ENCODE measurements at places on chromosomes 16 and 17. TPM values are rescaled to one million over a fixed set of nuclear protein-coding genes. Genes with fewer than 3 reads are reported as not detected.

KANSL1 gene
- total RNA-seq: 24.1 TPM

KRT40 gene
- total RNA-seq: not detected

CSNK2A2 gene
- 18.5 TPM for total RNA-seq

CCDC182 gene
- not detected for total RNA-seq

DNAI2 gene
- total RNA-seq: not detected

KRTAP4-6 gene
- total RNA-seq: not detected

GRB7 gene
- total RNA-seq: 4.9 TPM

KCNJ18 gene
- not detected for total RNA-seq

IL34 gene
- 2.3 TPM for total RNA-seq

NGFR gene
- total RNA-seq: not detected

SPATA33 gene
- total RNA-seq: 5.7 TPM

ZNF423 gene
- total RNA-seq: 0.18 TPM

RUNDC3A gene
- total RNA-seq: not detected

All from myometrial cell (primary cell).